ENCODE measurements at places on chromosomes 3 and 15.
A peak's percentile ranks its signal among the peaks of the same experiment; 100 is the strongest.

DNA sequence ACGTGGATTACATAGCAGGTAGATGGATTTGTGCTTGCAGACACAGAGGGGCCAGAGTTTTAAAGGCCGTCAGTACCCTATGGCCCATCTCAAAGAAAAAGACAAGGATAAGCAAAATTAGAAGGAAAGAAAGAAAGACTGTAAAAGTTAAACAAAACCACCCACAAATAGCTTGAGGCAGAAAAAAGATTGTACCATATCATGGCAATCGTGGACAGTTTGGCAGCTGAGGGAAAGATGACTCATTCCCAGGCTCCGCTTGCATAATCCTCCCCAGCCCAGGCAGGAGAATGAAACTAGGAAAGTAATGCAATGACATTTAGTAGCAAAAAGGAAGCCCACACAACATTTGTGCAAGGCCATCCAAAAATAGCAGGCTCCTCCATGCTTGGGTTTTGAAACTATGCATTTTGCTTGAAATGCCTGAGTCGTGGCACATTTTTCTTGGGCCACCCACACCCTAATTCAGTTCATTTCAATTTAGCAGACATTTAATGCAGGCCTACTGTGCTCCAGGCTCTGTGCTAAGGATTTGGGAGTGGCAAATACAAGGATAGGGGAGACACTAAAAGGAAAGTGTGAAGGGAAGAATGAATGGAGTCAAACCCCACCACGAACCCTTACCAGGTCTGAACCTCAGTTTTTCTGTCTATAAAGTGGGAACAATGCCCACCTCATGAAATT, 40.9 kb upstream of the SMAD3 start:
- no peak for DNase-seq

- no peak for DNase-seq
Measured at GRCh38 chr3:154718053-154718452, 288.1 kb upstream of the GPR149 start.

GRCh38 chr3:159200176-159200575, 398.3 kb downstream of the MFSD1 start:
- DNase-seq, result no peak

- no peak for DNase-seq
Measured at GRCh38 chr3:58349792-58350626, 17.3 kb downstream of the PXK start.

DNA sequence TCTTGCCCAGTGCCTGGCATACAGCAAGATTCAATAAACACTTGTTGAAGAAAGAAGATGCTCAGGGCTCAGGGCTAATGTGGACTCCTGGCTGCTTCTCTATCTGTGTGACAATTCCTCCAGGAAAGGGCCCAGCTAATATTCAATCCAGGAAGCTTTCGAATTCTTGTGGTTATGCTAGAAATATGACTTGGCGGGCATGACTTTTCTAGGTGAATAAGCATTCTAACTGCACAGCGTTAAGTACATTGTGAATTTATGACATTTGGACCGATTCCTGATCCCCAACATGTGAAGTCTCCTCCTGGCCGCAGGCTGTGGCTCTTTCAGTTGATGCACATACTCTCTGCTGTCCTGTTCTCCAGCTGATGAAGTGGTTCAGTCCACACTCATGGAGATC, 117.0 kb downstream of the IMPG2 start:
- no peak for DNase-seq

DNA sequence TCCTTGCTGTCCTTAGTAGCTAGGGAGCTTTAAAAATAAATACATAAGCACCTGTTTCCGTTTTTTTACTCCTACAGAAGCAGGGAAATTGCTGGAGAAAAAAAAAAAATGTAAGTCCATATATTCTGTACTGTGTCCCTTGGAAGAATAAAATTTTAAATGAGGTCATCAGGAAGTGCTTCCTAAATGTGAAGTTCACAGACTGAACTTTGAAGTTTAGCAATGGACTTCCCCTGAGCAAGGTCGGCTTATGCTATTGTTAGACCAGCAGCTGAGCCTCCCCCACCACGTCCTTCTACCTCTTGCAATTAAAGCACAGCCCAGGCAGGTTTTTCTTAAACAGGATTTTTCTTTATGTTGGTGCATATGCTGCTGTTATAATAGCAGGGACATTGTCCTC, 26.3 kb downstream of the LIPC start:
- no peak for DNase-seq

DNA sequence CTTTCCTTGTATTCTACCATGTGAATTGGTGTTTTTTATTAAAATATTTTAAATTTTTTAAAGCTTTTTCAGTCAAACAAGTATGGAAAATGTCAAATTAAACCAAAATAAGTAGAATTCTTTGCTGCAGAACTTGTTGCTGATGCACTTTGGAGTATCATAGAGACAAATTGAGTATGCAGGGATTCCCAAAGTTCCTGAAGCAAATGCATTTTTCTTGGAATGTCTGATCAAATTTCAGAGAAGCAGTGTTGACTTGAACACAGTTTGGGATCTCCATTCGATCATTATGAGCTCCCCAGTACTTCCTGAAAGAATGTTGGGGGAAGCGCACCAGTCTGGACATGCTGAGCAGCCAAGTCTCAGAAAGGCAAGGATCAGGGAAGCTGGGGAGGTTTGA, 517.8 kb upstream of the CFAP20DC start:
- DNase-seq, result no peak

- DNase-seq, result no peak
Measured at GRCh38 chr3:122294359-122294758, 30.7 kb upstream of the CSTA start.

- DNase-seq, result no peak
Measured at GRCh38 chr3:13108861-13109260, 35.6 kb upstream of the IQSEC1 start.

DNA sequence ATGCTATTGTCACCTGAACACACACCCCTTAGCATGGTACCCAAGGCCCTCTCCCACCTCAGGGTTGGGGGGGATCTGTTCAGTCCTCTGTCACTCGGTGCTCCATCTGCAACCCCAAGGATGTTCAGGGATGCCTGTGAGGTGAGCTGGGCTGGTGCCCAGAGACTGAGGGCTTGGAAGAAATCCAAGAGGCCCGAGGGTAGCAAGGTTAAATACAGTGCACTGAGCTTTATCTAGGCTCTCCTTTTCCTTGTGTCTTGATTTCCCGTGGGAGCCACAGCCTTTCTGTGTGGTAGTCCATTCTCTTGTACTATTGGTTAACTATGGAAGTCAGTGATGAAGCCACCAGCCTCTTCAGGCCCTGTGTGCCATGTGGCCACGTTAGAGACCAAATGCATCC, 18.7 kb upstream of the WNT5A start:
- DNase-seq, result no peak

- no peak for DNase-seq
Measured at GRCh38 chr15:53836618-53837017, 77.2 kb upstream of the WDR72 start.

DNA sequence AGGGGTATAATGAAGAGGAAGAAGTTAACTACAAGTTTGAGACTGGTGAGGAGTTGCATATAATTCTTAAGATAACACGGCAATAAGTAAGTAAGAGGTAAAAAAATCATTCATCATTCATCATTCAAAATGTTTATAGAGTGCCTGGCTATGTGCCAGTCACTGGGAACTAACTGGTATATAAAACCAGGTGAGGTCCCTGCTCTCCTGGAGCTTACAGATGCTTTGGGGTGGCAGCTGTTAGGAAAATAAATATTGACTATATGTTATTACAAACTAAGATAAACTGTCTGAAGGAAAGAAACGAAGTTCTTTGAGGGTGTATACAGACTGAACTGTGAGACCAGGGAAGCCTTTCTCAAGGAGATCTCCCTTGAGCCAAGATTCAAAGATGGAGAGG, 2.9 kb downstream of the CASR start:
- DNase-seq, result no peak

GRCh38 chr15:74399511-74400312, 32.3 kb upstream of the CYP11A1 start:
- DNase-seq, result peak; percentile 48

- DNase-seq, result no peak
Measured at GRCh38 chr3:183582161-183582560, 26.7 kb upstream of the KLHL6 start.

- no peak for DNase-seq
Measured at GRCh38 chr3:183253528-183254486, 754 bp downstream of the B3GNT5 start.

DNA sequence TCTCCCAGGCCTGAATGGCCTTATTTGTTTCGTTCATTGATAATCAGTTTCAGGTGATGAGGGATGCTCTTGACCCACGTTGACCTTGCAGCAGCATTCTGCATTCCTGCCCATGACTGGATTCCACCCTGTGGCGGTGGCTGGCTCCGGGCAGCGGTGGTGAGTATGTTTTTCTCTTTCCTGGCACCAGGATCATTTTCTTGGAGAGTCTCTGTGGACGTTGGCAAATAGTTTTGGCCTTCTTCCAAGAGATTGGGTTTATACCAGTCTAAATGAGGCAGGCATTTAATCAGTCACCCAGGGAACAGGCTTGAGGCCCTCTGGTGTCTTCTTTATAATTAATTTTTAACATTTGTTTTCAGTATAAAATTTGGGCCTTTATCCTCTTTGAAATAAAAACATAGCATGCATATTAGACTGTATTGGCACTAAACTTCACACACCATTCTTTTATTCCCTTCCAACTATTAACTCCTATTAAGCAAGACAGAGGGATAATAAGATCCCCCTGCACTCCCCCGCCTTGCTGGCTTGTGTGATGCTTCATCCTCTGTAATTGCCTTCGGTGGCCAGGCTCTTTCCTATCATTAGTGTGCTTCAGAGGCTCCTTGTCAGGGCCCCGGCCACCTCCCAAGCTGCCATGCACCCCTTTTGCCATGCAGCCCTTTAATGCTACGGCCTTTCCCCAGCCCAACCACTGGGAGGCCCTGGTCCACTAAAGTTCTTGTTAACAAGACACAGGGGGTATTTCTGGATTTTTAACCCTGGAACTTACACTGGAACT, 176.2 kb upstream of the TOPAZ1 start:
- no peak for DNase-seq

GRCh38 chr3:114827495-114827894, 319.6 kb downstream of the ZBTB20 start:
- DNase-seq, result no peak

GRCh38 chr3:123386477-123387040, 62.3 kb downstream of the ADCY5 start:
- no peak for DNase-seq

DNA sequence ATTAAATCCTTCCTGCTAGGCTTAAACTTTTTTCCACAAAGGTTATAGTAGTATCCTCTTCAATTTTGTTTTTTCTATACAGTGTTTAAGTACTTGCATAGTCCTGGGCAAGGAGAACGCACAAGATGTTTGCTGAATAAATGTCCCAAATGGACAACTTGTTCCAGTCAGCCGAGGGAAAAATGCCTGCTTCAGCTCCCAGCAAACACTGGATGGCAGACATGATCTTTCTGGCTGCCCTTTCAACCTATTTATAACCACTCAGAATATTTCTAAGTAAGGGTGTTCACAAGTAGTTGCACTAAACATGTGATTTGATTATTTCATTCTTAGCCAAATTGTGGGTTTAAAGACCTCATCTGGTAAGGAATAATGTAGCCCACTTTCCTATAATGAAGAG, 29.8 kb downstream of the GNB4 start:
- no peak for DNase-seq

GRCh38 chr3:149567381-149567780, 90.4 kb downstream of the WWTR1 start:
- DNase-seq, result no peak

- DNase-seq, result no peak
Measured at GRCh38 chr3:178140531-178141304, 395.5 kb upstream of the KCNMB2 start.

DNA sequence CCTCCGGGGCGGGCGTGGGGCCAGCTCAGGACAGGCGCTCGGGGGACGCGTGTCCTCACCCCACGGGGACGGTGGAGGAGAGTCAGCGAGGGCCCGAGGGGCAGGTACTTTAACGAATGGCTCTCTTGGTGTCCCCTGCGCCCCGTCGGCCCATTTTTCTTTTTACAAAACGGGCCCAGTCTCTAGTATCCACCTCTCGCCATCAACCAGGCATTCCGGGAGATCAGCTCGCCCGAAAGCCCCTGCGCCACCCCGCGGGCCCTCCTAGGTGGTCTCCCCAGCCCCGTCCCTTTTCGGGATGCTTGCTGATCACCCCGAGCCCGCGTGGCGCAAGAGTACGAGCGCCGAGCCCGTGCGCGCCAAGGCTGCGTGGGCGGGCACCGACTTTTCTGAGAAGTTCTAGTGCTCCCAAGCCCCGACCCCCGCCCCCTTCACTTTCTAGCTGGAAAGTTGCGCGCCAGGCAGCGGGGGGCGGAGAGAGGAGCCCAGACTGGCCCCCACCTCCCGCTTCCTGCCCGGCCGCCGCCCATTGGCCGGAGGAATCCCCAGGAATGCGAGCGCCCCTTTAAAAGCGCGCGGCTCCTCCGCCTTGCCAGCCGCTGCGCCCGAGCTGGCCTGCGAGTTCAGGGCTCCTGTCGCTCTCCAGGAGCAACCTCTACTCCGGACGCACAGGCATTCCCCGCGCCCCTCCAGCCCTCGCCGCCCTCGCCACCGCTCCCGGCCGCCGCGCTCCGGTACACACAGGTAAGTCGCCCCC, at the start of gene THBS1:
Gene THBS1 (plus strand): TSS at position 595 of the 757 bp plus-strand sequence. CDS start 779 bp downstream, outside the sequence.
- DNase-seq, result no peak

GRCh38 chr3:156253150-156253549, 132.8 kb downstream of the KCNAB1 start:
- DNase-seq, result no peak

DNA sequence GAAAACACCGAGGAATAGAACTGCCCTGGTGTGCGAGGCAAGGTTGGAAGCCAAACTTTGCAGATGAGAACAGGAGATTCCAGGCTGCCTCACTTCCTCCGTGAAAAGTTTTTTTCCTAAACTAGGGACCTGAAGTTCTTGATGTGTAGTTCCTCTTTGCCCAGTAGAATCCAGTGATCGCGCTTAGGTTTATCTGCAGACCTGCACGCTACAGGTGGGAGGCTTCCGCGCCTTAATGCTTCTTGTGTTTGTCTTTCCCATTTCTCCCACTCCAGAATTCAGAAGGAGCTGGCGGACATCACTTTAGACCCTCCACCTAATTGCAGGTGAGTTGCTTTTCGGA, 5.4 kb downstream of the UBE2E1 start:
- DNase-seq, result no peak

GRCh38 chr15:100043068-100043641, 298.6 kb downstream of the ADAMTS17 start:
- no peak for DNase-seq

DNA sequence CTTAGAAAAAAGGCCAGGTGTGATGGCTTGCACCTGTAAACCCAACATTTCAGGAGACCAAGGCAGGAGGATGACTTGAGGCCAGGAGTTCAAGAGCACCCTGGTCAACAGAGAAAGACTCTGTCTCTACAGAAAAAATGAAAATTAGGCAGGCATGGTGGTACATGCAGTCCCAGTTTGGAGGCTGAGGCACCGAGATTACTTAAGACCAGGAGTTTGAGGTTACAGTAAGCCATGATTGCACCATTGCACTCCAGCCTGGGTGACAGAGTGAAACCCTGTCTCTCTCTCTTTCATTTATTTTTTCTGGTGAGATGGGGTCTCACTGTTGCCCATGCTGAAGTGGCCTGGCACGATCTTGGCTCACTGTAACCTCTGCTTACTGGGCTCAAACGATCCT, 24.7 kb downstream of the IP6K1 start:
- DNase-seq, result no peak
